A549 treated with CpdA at 1 μM for 4 hours (cell line): ENCODE measurements at places on chromosomes 5 and 9. TPM values are rescaled to one million over a fixed set of nuclear protein-coding genes. Genes with fewer than 3 reads are reported as not detected.

VCAN gene
- 11.5 to 23.4 TPM (median 13.8 TPM) in 5 replicates for total RNA-seq

HSPB3 gene
- total RNA-seq: not detected in 5 replicates

GADD45G gene
- total RNA-seq: 0.16 to 0.40 TPM (median 0.35 TPM) in 4 of 5 replicates, not detected in the other

OBP2B gene
- total RNA-seq: not detected in 5 replicates

SLIT3 gene
- total RNA-seq: 13.2 to 21.0 TPM (median 19.6 TPM) in 5 replicates

PCDHGA3 gene
- total RNA-seq: 0.05 to 0.09 TPM in 2 of 5 replicates, not detected in the others

GKAP1 gene
- total RNA-seq: 4.5 to 6.4 TPM (median 5.5 TPM) in 5 replicates

JAKMIP2 gene
- total RNA-seq: not detected in 5 replicates

GARIN3 gene
- total RNA-seq: not detected in 5 replicates

LRRC19 gene
- not detected in 5 replicates for total RNA-seq

N4BP3 gene
- total RNA-seq: 0.94 to 1.6 TPM (median 1.4 TPM) in 5 replicates

TAF11L2 gene
- not detected in 5 replicates for total RNA-seq

SPINK1 gene
- total RNA-seq: 0.57 to 1.9 TPM (median 0.92 TPM) in 4 of 5 replicates, not detected in the other

SLC46A2 gene
- not detected in 5 replicates for total RNA-seq

PDGFRB gene
- total RNA-seq: 0.08 to 0.34 TPM (median 0.18 TPM) in 5 replicates

SPINK4 gene
- not detected in 5 replicates for total RNA-seq

RASGRF2 gene
- total RNA-seq: 2.1 to 3.1 TPM (median 2.3 TPM) in 5 replicates

FBP2 gene
- not detected in 5 replicates for total RNA-seq

MCTP1 gene
- total RNA-seq: 7.3 to 14.1 TPM (median 9.2 TPM) in 5 replicates

LTC4S gene
- total RNA-seq: 0.16 TPM in 1 of 5 replicates, not detected in the others

EQTN gene
- total RNA-seq: not detected in 5 replicates

TNFSF15 gene
- 0.26 to 0.41 TPM (median 0.37 TPM) in 5 replicates for total RNA-seq

BAAT gene
- 0.47 to 0.79 TPM (median 0.58 TPM) in 5 replicates for total RNA-seq

MARVELD2 gene
- 2.1 to 3.4 TPM (median 2.5 TPM) in 5 replicates for total RNA-seq

CARD9 gene
- total RNA-seq: 0.69 to 2.4 TPM (median 1.2 TPM) in 5 replicates

CCL27 gene
- 0.23 to 0.66 TPM (median 0.32 TPM) in 3 of 5 replicates, not detected in the others for total RNA-seq

FOXD4 gene
- 0.29 to 0.59 TPM (median 0.53 TPM) in 5 replicates for total RNA-seq

FOXD4L6 gene
- total RNA-seq: 0.06 TPM in 1 of 5 replicates, not detected in the others

GFI1B gene
- total RNA-seq: 0.07 TPM in 1 of 5 replicates, not detected in the others

CNTNAP3 gene
- 8.7 to 12.3 TPM (median 10.4 TPM) in 5 replicates for total RNA-seq

EIF4E1B gene
- total RNA-seq: not detected in 5 replicates

SAXO1 gene
- not detected in 5 replicates for total RNA-seq

ANKDD1B gene
- 0.06 to 0.11 TPM (median 0.08 TPM) in 3 of 5 replicates, not detected in the others for total RNA-seq

ZNF883 gene
- 0.74 to 1.3 TPM (median 0.85 TPM) in 5 replicates for total RNA-seq

DAB2IP gene
- 11.5 to 14.9 TPM (median 13.5 TPM) in 5 replicates for total RNA-seq

CSNK1A1 gene
- total RNA-seq: 109 to 133 TPM (median 121 TPM) in 5 replicates
